ENCODE measurements at places on chromosomes 2 and 18. TPM values are rescaled to one million over a fixed set of nuclear protein-coding genes. Genes with fewer than 3 reads are reported as not detected.

GRCh38 chr2:24158131-24158530, 16.7 kb upstream of the FAM228A start:
- no peak for DNase-seq

The KIF1A gene
- total RNA-seq = under 0.01 TPM

GRCh38 chr2:69692424-69692823, 48.9 kb upstream of the AAK1 start:
- DNase-seq = no peak

- DNase-seq = no peak
Measured at GRCh38 chr2:233603520-233603919, 13.9 kb upstream of the UGT1A8 start.

All from lung microvascular endothelial cell (primary cell).